Fibroblast of lung (primary cell): ENCODE measurements at places on chromosomes 1 and 21. TPM values are rescaled to one million over a fixed set of nuclear protein-coding genes. Genes with fewer than 3 reads are reported as not detected.
A peak's percentile ranks its signal among the peaks of the same experiment; 100 is the strongest.

- no peaks in the 10 kb centered on the region for H3K27me3 ChIP-seq
- no peaks in the 10 kb centered on the region for H3K36me3 ChIP-seq
- DNase-seq, result peak; percentile 19
These were observed 253.2 kb downstream of the CRB1 start for GRCh38 chr1:197521118-197521739.

LRRC39 gene
- total RNA-seq, result 0.50 and 0.51 TPM in 2 replicates

DYNLT5 gene
- total RNA-seq, result under 0.01 and 0.50 TPM in 2 replicates

LINGO4 gene
- total RNA-seq, result not detected in 2 replicates
